Smooth muscle cell of trachea (primary cell): ENCODE measurements at places on chromosomes 5 and 9. TPM values are rescaled to one million over a fixed set of nuclear protein-coding genes. Genes with fewer than 3 reads are reported as not detected.

RFX3 gene
- total RNA-seq: 1.8 and 5.1 TPM in 2 replicates

TAF1L gene
- total RNA-seq: under 0.01 TPM in 2 replicates

SEMA4D gene
- total RNA-seq: 0.58 and 0.66 TPM in 2 replicates

FAM53C gene
- 30.4 and 50.3 TPM in 2 replicates for total RNA-seq

FSTL4 gene
- 0.17 TPM in 1 of 2 replicates, not detected in the other for total RNA-seq

ODF2 gene
- 19.8 and 36.5 TPM in 2 replicates for total RNA-seq

ADAMTSL1 gene
- 93.5 and 148 TPM in 2 replicates for total RNA-seq

IFNA6 gene
- total RNA-seq: not detected in 2 replicates

ARSK gene
- 11.7 and 12.7 TPM in 2 replicates for total RNA-seq

PSD2 gene
- 0.17 TPM in 1 of 2 replicates, not detected in the other for total RNA-seq

C9orf50 gene
- total RNA-seq: 0.17 and 0.44 TPM in 2 replicates

PCDHB3 gene
- total RNA-seq: 0.29 and 0.50 TPM in 2 replicates

COQ4 gene
- 17.0 and 23.1 TPM in 2 replicates for total RNA-seq

LAMC3 gene
- total RNA-seq: 0.29 and 0.33 TPM in 2 replicates

RETREG1 gene
- total RNA-seq: 1.0 and 1.3 TPM in 2 replicates

SLC6A19 gene
- not detected in 2 replicates for total RNA-seq

TAF11L2 gene
- not detected in 2 replicates for total RNA-seq

IL9 gene
- total RNA-seq: not detected in 2 replicates

OCLN gene
- 1.0 and 2.2 TPM in 2 replicates for total RNA-seq
